AG04449 (cell line): ENCODE measurements at places on chromosomes 7 and 10.

GRCh38 chr7:19242246-19242645 is 97.0 kb upstream of the FERD3L start:
- DNase-seq: no peak

DNA sequence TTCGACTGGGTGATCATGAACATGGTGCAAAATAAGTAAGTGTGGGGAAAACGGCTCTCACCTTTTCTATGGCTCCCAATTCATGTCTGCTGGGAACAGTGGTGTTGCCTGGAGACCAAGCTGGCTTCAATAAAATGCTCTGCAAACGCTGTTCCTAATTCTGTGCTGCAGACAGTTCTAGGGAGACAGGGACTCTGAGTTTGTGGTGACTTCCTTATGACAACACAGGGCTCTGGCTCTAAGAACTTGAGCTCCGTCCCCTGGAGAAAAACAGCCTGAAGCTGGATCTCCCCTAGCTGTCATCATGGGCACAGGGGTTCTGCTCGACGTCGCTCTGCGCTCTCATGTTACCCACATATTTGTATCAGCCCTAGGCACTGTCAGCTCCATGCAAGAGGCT is 61.0 kb upstream of the INSYN2A start:
- no peak for DNase-seq

GRCh38 chr10:3477683-3478082 is 305.1 kb upstream of the PITRM1 start:
- DNase-seq: no peak

DNA sequence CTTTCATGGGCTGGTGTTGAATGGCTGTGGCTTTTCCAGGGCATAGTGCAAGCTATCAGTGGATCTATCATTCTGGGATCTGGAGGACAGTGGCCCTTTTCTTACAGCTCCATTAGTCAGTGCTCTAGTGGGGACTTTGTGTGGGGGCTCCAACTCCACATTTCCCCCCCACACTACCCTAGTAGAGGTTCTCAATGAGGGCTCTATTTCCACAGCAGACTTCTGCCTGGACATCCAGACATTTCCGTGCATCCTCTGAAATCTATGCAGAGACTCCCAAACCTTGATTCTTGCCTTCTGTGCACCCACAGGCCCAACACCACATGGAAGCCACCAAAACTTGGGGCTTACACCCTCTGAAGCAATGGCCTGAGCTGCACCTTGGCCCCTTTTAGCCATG is 208.3 kb upstream of the MKLN1 start:
- DNase-seq: no peak

DNA sequence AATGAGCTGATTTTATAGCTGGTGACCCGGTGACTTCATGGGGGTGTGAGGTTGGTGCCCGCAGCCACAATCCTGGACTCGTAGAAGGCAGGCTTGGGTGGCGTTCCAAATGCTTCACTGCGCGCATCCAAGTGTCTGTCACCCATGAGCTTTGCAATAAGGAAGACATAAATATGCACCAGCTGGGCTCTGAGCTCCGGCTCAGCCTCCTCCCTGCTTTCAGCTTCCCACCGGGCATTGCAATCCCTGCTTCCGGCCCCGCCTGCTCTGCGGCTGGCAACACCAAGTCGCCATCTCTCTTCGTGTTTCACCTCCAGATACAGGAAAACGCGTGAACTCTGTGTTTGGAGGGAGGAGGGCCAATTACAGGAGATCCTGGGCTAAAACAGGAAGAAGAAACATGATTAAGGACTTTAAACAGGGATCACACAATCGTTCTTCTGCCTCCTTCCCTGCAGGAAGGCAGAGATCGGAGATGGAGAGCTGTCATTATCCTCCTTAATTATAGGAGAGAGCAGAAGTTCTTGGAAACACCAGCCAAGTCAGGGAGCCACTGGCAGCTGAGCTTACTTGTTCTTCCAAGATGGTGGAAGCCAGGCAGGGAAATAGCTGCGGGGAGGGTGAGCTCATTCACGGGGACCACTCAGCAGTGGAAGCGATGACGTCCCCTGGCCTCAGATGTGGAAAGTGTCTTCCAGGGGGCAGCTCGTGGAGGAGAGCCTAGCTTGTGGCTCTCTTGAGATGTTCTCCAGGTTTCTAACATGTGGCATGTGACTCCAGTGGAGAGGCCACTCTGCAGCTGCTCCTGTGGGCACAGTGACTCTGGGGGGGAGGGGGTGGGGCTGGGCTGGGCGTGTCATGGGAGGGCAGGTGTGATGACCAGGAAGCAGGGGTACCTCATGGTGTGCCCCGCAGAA is 134.9 kb downstream of the CAMK1D start:
- DNase-seq: no peak
